Left hindlimb (tissue), 1 donor: ENCODE measurements at places on chromosomes 6 and 20.
A peak's percentile ranks its signal among the peaks of the same experiment; 100 is the strongest.

DNA sequence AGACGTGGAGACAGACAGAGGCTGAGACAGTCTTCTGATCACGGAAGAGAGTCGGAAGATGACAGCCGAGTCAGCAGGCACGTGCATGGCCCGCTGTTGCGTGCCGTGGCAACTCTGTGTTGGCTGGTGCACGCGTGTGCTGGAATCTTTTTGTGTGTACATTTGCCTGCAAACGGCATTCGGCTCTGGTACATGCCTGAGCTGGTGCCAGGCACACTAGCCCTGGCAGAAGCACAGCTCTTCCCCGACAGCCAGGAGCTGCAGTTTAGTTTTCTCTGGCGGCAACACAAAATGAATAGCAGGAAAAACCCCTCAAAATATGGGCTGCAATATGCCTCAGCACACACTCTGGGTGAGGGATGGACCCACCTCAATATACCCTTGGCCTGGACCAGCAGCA lies 769 bp upstream of the PDYN start:
- DNase-seq = no peak

GRCh38 chr6:113018351-113019151 lies 671.4 kb downstream of the RFPL4B start:
- DNase-seq = peak; percentile 70

DNA sequence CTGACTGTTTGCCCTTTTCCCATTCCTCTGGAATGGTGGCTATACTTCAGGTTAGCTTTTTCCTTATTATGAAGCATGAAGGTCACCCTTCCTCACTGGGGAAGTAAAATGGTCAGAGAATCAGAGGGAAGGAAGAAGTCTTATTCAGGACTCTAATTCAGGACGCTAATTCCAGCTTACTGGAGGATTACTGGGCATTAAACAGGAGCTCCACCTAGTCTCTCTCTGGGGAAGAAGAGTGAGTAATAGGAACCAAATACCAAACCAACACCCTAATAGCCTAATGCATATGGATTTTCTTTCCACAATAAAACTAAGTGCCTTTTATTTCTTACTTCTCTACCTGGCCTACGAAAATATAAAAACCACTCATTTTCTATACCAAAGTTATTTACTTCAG lies 10.1 kb downstream of the CRISP1 start:
- no peak for DNase-seq

DNA sequence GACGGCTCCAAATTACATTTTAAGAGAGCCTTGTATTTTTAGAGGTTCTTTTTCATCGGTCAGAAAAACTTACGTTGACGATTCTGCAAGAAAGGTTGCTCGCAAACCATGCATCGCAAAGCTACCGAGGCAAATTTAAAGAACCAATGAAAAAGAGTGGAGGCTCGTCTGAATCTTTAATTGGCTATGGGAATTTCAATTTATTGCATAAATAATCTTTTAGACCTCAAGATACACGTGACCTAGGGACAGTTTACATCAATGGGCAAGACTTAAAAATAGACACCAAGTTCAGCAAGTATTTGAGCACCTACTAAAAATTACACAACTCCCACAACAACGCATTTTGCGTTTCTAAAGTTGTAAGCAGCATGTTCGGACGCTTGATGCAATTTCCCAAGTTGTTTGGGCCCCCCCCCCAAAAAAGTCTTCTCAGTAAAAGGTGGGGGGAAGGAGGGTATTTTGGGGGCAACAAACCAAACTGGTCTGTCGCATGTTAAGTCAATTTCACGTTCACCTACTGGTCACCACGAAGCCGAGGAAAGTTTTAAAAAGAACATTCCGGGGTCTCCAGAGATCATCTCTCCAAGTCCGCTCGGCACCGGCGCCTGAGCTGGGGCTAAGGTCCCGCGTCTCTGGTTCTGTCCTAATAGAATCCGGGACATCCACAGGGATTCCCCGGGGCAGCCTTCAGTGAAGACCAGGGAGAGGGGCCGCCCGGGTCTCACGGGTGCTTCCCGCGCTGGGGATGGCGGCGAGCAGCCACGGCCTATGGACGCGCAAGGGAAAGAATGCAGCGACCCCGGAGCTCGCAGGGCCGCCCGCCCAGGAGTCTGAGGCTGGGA lies 851 bp downstream of the SNX5 start:
- no peak for DNase-seq

DNA sequence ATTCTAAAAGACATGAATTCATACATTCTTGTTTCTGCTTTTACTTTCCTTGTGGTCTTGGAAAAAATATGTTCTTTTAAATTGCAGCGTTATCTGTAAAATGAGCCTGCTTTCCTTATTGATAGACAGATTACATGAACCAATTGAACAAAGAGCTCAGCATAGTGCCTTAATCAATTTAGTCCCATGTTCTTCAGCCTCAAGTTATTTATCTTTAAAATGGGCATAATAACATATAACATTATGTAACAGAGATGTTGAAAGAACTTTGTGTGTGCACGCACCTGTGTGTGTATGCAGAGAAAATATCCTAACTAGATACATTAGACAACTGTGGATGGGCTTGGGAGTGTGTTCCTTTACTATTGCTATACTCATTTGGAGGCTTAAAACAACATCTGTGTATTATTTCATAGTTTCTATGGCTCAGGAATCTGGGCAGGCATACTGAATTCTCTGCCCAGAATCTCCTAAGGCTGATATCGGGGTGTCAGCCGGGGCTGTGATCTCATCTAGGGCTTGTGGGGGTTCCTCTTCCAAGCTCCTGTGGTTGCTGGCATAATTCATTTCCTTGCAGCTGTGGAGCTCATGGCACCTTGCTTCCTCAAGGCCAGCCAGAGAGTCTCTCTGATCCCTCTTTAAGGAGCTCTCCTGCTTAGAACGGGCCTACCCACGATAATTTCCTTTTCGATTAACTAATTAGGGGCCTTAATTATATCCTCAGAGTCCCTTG lies 194.1 kb downstream of the ARID1B start:
- DNase-seq = no peak

GRCh38 chr20:8505476-8506200 lies 373.6 kb downstream of the PLCB1 start:
- DNase-seq = no peak

DNA sequence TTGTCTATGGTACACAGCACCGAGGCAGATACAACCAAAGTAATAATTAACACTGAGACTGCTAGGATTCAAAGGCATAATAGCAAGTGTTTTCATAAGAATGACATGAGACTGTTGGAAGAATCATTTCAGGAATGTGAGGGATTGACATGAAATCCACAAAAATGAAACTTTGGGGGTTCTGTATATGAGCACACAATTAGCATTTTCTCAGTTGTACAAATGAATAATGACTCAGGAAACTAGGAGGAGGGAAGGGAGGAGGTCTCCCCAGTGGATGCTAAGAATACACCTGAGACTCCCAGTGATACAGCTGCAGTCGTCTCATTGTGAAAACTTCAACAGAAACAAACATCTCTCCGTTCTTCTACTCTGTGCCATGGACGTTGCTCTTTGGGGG lies 428.4 kb upstream of the PLCB4 start:
- no peak for DNase-seq

GRCh38 chr20:20680991-20681508 lies 31.4 kb downstream of the RALGAPA2 start:
- DNase-seq = no peak

DNA sequence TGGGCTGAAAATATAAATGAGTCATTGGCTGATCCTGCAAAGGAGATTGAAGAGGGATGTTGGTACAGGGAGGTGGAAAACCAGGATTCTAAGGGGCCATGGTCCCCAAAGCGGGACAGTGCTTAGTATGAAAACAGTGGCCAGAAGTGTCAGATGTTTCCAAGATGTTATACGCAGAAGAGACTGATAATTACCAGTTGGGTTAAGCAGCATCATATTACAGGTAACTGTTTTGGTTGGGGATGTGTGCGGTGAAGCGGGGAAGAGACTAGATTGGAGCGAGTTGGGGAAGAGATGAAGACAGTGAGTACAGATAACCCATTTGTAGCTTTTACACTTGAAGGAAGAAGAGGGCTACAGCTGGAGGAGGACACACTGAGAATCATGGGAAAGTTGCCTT lies 80.8 kb downstream of the PLEKHG1 start:
- DNase-seq = no peak

- no peak for DNase-seq
Measured at GRCh38 chr6:49939993-49940498, 23.9 kb downstream of the DEFB114 start.

DNA sequence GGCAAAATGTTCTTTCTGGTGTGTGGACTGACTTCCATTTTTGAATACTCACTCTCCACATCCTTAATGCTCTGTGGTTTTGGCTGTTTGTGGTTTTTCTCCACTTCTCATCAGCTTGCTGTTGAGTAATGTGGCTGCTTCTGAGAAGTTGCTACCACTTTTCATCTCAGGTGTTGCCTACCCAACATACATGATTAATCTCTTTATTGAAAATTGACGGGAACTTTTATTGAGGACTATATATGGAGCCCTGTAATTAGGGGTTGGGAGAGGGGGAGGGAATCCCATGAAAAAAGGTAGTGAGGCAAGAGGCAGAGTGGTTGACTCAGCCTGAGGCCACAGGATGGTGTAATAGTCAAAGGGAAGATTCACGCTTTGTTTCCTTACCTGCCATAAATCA lies 17.6 kb downstream of the IL22RA2 start:
- no peak for DNase-seq

GRCh38 chr6:156729248-156729647 lies 47.9 kb upstream of the ARID1B start:
- no peak for DNase-seq

DNA sequence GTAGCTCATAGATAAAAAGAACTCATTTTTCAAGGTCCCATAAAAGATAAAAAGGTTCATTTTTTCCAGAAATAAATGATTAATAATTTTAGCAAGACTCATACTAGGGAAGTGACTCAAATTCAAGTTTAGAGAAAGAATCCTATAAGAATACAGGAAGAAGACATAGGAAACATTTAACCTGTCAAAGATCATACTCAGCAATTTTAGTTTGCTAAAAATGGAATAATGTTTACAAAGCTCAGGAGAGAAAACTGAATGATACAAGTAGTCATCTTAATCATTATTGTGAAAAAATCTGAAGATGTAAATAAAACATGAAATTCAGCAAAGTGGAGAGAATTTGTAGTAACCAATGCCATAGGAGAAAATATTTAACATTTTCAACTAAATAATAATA lies 926.6 kb downstream of the TBC1D32 start:
- DNase-seq = no peak

DNA sequence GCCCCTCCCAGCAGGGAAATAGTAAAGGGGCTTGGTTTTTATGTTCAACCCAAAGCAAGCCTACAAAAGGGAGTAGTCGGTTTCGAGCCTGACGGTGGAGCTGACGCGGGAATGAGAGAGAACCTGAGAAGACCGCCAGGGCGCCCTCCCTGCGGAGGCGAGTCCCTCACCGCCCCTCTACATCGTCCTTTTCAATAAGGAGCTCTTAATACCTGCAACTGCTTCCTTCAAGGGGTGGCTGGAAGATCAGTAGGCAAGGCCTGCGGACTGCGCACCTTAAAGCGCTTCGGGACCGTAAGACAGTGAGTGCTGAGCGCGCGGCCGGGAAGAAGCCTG lies 709 bp upstream of the ZNF76 start:
- DNase-seq = peak; percentile 73

DNA sequence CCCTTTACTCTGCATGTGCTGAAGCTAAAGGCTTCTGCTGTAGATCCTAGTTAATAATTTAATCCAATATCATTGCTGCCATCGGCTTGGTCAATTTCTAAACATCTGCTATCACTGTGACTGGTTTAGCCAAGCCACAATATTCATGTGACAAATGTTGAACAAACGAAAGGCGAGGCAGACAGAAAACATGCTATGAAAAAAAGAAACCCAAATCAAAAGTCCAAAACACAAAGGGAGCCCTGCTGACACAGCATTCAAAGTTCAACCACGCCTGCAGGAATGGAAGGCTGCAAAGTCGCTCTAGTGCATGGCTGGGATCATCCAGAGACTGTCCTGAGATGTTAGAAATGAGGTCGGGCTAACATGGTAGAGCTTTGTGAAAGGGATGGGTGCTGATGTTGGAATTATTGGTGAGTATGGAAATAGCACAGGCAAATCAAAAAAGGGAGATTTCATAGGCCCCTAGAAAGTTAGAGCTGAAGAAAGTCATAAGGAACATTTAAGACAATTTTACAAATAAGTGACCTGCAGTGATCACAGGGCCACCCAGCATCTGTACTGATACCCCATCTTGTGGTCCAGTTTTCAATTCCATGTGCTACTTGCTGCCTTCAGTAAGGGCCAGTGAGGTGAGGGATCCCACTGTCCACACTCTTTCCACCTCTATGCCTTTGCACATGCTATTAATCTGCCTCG lies 8.8 kb upstream of the NHSL1 start:
- DNase-seq = no peak

DNA sequence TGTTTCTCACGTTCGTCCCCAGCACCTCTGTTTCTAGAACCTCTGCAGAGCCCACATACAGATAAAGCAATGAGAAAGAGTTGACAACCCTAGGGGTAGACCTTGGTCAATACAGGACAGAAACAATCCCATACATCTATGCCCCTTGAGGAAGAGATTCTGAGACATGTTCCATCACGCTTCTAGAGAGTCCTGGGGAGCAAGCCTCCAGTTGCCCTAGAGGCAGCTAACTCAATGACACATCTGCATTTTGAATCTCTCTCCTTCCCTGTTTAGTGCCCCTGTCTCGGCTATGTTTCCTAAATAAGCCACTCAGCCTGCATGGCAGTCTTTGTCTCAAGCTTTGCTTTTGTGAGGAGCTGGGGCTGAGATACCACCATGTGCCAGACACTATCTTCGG lies 435.3 kb downstream of the CD83 start:
- DNase-seq = no peak

DNA sequence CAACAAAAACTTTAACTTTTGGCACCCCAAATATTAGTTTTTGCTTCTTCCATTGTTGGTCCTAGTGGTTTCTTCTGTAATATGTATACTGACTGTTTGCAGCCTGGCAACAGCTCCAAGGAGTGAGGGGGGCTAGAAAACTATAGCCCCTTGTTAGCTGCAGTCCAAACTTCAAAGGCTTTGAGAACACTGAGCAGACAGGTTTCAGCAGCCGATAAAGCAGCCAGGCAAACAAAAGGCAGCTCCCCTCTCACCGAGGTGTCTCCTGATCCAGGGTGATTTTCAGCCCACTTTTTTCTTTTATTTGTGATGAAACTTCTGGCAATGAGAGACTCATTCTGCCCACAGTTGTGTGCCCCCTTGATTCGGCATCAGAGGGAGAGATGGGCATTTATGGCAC lies 80.7 kb downstream of the OLIG3 start:
- DNase-seq = no peak

GRCh38 chr6:119348096-119348747 lies 1.3 kb downstream of the MAN1A1 start:
- no peak for DNase-seq

GRCh38 chr20:58891086-58891717 lies 38.7 kb downstream of the GNAS start:
- DNase-seq = no peak

- no peak for DNase-seq
Measured at GRCh38 chr6:163381118-163381756, 33.3 kb upstream of the QKI start.

- DNase-seq = no peak
Measured at GRCh38 chr6:7624796-7625710, 35.1 kb downstream of the SNRNP48 start.

GRCh38 chr6:138948546-138949179 lies 39.4 kb downstream of the REPS1 start:
- DNase-seq = no peak

- DNase-seq = no peak
Measured at GRCh38 chr6:25172819-25173218, 106.4 kb upstream of the CARMIL1 start.
